ENCODE measurements at places on chromosomes 4 and X.

DNA sequence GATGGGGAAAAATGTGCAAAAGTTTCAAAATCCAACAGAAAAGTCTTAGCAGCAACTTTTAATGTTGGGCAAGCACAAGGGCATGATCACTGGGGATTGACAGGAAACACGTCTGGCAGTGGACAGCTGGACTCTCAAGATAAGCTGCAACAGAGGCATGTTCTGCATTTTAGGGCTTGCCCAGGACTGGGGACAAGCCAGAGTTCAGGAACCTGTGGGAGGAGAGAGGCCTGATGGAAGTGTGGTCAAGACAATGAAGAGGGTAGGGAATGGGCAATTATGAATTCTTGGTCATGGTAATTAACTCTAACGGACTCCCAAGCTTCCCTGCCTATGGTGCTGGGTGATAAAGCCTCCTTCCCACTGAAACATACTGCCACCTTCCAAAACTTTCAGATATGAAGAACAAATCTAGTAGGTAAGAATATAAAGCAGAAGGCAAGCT is 48.4 kb downstream of the ANXA3 start:
- no peak for DNase-seq

DNA sequence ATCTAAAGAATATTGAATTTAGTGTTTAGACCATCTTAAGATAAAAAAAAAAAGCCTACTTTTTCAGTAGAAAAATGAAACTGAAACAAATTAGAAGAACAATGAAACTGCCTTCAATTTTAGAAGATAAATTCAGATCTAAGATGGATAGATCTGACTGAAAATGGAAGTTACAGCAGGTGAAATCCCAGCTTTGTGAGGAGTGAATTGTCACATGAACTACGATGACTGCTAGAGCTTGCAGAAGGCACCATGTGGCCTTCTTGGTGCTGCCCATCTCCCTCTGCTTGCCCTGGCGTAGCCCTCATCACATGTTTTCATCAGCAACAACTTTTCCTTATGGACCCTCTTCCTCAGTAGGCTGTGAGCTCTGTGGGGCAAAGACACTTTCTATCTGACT is 51.4 kb upstream of the EMCN start:
- DNase-seq = no peak

- DNase-seq = no peak
Observed at GRCh38 chrX:30533266-30533665, 44.3 kb downstream of the TASL start.

GRCh38 chrX:119497185-119497584 is 28.9 kb downstream of the SLC25A5 start:
- DNase-seq = no peak

GRCh38 chrX:119690921-119691716 is 1.8 kb downstream of the SEPTIN6 start:
- DNase-seq = no peak

GRCh38 chr4:37797374-37797773 is 29.1 kb upstream of the PGM2 start:
- no peak for DNase-seq

DNA sequence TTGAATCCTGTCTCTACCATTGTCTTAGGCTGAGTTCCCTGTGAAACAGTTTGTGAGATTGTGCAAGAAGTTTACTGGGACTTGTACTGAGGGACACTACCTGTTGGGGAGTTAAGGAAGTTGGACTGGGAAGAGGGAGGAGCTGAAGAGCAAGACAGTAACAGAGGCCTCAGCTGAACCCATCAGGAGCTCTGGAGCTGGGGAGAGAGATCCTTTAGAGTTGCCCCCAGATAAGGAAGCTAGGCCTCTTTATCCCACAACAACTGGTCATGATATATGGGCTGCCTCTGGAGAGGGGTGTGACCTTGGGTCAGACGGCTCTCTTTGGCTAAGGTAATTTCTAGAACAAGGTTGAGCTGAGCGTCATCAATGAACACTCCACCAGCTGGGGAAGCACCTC is 137.8 kb upstream of the SLC4A4 start:
- DNase-seq = no peak

DNA sequence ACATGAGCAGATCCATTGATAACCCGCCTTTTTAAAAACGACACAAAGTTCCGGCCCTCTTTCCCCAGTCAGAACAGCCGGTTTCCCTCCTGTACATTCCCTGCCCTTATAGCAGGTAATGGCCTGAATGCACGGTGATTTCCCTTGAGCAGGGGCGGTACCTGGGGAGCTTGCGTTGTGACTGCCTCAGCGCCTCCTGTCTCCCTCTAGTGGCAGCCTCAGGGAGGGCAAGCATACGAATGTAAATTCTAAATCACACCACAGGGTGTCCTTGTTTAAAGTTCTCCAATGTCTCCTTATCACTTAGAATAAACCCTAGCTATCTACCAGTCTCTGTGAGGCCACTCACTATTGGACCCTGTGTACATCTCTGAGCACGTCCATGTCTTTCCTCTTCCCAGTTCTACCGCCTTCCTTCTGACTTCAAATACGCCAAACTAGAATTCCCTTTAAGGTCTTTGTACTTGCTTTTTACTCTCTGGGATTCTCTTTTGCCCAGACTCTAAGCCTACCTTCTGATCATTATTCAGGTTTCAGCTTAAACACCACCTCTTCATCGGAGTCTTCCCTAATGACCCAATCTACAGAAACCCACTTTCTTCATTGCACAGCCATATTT is 18.4 kb upstream of the LDB2 start:
- no peak for DNase-seq

DNA sequence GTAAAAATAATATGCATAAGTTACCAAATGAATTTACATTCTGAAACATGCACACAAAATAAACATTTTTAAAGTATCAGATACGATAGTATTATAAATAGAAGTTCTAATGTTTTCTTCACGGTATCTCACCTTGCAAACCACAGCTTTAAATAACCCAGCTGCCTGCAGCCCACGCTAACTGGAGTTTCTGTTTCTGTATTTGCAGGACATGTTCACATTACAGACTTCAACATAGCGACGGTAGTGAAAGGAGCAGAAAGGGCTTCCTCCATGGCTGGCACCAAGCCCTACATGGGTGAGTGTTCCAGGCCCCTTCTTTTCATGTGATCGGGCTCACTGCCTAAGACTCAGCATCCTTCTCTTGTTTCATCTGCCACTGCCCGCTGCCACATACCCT is 291.7 kb downstream of the EVC2 start:
- no peak for DNase-seq

- no peak for DNase-seq
Observed at GRCh38 chr4:30258949-30259348, 461.2 kb upstream of the PCDH7 start.

DNA sequence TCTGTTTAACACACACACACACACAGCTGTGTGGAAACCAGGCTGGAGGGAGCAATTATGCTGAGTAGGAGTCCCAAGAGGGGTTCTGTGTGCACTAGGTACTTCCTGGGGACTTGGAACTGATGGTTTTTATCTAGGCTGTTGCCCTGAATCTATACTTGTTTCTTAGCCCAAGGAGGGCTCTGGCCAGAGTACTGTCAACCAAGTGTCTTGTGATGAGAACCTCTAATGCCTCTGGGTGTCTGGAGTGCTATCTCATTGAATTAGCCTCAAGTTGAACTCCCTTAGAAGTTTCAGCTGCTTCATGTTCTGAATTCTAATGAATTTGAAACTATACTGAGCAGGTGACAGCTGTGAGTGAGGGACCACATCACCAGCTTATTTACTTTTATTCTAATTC is 16.6 kb downstream of the ARHGAP24 start:
- DNase-seq = no peak

GRCh38 chr4:152640058-152640921 is 39.5 kb downstream of the TMEM154 start:
- no peak for DNase-seq

DNA sequence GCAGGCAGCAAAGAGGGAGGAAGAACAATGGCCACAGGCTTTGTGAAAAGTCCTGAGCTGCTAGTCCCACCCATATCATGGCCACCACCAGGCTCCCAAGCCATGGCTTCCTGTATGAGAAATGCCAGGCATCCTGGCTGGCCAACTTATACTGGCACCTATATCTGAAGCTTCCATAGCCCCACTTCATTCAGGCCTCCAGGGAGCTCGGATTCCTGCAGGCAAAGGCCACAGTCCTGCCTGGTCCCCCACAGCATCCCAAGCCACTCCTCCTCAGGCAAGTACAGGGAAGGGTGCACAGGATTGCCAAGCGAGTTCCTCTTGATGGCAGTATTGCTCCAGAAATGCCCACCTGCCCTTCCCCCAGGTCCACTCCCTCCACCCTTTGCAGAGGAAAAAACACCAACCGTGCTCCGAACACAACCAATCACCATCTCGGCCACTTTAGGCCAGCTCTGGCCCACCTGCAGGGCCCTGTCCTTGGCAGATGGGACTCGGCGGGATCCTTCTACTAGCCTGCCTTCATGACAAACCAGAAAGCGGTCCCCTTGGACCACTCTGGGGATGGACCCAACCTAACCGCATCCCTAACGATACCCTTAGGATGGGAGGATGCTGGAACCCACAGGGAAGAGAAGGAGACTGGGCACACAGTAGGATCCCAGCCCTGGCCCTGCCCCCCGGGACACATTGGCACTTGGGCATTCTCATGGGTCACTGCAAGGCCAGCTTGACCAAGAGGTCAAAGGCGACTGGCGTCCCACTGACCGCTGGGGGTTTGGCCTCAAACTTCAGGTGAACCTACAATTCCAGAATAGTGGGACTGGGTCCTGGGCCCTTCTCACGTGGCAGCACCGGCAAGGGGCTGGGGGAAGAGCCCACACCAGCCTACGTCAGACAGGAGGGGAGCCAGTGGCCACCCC is 220.4 kb upstream of the AGTR2 start:
- DNase-seq = no peak

DNA sequence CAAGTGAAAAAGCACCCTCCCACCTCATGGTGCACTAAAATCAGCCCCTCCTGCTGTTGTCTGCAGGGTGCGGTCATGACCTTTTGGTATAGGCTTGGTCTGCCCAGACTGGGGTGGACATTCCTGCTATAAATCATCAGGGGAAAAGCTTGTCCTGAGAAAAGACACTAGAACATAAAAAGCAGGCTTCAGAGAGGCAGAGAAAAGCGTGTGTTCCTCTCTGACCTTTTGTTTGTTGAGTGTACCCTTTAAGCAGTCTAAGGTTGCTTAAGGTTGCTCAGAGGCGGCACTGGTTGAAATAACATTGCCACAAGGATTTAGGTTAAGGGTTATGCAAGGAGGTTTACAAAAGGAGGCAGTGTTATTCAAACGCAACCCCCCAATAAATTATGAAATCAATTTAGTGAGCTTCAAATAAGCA is 43.5 kb downstream of the CCDC158 start:
- DNase-seq = no peak

- no peak for DNase-seq
Observed at GRCh38 chr4:153019906-153020305, 83.8 kb downstream of the FHDC1 start.

- no peak for DNase-seq
Observed at GRCh38 chr4:102218656-102219055, 126.6 kb downstream of the SLC39A8 start.

GRCh38 chr4:145775406-145775805 is 95.5 kb downstream of the C4orf51 start:
- no peak for DNase-seq

- no peak for DNase-seq
Observed at GRCh38 chr4:2598511-2599303, 62.3 kb downstream of the FAM193A start.

DNA sequence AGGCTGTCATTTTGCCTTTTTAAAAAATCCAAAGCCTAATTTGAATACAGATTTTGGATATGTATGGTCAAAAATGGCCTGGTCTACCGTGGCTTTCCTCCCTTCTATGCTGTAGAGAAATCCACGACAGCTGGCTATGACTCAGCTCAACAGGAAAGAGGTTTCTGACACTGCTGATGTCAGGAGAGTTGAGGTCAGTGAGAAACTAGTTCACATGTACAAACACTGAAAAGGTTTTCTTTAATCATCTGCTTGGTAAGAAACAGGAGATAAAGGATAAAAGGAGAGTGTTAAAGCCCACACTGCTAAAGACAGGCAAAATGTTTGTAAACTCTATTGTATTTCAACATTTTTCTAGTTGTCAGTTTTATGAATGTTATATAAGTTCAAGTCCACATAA is 113.9 kb downstream of the NYX start:
- DNase-seq = peak; percentile 31

All from amniotic stem cell (primary cell).